ENCODE measurements at places on chromosomes 2 and 18.

GRCh38 chr2:241599615-241600014, 37.3 kb downstream of the THAP4 start:
- no peak for DNase-seq

DNA sequence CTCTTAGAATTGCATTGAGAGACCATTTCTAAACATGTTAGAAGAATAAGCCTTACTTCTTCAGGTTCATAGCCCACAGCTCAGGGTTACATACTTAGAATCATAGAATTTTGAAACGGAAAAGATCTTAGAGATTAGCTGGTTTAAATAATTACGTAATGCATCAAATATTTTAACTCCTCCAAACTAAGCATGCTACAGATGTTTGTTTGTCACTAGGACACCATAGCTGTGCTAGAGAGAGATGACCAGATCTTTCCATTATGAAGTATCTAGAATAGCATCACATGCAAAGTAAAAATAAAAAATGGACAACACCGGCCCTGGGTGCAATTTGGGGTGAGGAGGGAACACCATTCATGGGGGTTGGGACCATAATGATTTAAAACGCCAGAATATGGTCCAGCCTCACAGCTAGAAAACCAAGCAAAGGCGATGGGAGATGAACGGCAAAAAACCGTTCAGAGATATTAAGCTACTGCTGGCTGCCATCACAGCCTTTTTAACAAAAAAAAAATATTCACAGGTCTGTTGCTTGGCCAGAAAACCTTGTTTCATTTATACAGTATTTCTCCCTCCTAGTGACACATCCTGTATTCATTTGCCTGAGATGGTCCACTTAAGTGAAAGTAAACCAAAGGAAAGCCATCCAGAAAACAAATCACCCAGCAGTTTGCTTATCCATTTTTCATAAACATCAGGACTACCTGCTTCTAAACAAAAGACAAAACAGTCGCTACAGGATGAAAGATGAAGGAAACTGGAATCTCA, 94.2 kb downstream of the EPHA4 start:
- no peak for DNase-seq

GRCh38 chr18:74609535-74609934, 11.9 kb downstream of the ZNF407 start:
- DNase-seq: no peak

DNA sequence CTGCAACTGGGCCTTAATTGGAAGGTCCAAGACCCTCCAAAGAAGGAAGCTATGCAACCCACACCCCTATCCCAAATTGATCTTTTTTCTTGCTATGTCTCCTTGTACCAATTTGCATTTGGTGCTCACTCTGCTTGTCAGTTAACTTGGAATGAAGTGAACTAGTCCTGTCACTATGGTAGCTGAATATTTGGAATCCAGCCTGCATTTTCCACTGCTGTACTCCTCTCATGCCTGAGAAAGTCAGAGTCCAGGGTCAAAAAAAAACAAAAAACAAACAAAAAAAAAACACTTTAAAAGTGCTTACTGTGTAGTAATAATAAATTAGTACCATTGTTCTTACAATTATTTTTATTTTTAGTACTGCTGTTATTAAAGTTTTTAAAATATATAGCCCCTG, 462.8 kb upstream of the SLC8A1 start:
- no peak for DNase-seq

DNA sequence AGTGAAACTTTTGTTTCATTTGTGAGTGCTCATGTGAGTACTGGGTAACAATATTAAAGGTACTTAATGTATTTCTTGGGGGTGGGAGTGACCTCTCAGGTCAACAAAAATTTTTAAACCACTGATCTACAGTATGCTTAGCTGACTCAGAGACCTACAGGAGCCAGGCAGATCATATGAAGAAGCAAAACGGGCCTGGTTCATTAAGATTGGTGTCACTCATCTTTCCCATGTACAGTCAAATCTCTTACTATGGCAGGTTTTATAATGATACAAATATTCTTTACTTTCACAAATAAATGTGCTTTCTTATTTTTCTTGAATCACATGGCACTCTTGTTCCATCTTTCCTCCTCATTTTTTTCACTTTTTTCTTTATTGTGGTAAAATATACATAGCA, 7.7 kb upstream of the TMSB10 start:
- DNase-seq: no peak

GRCh38 chr2:234703258-234703657, 206.4 kb upstream of the ARL4C start:
- DNase-seq: no peak

DNA sequence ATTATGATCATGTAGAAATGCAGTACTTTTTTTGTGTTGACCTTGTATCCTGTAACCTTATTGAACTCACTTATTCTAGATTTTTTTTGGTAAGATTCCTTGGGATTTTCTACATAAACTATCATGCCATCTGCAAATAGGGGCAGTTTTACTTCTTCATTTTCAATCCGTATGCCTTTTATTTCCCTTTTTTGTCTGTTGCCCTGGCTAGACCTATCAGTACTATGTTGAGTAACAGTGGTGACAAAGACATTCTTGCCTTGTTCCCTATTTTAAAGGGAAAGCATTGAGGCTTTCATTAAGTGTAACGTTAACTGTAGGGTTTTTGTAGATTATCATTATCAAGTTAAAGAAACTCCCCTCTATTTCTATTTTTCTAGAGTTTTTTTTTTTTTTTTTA, 92.3 kb downstream of the LYPD1 start:
- no peak for DNase-seq

GRCh38 chr2:5748391-5748790, 56.2 kb downstream of the SOX11 start:
- DNase-seq: no peak

GRCh38 chr18:79829136-79829854, 31.6 kb downstream of the KCNG2 start:
- no peak for DNase-seq

DNA sequence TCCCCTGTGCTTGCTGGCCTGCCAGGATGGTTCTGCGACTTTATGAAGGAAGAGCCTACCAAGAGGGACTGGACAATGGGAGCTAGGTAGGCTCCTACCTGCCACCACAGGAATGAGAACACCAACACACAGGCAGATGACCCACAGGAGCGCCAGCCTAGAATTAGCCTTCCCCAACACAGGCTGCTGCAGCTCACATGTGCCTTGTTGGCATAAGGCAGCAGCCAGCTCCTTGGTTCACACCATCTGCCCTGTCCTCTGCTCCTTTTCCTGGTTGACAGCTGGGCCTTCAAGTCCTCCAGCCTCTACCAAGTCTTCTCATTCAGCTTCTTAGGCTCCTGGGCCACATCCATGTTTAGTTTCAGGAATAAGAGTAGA, 705.4 kb upstream of the RAB6C start:
- no peak for DNase-seq

DNA sequence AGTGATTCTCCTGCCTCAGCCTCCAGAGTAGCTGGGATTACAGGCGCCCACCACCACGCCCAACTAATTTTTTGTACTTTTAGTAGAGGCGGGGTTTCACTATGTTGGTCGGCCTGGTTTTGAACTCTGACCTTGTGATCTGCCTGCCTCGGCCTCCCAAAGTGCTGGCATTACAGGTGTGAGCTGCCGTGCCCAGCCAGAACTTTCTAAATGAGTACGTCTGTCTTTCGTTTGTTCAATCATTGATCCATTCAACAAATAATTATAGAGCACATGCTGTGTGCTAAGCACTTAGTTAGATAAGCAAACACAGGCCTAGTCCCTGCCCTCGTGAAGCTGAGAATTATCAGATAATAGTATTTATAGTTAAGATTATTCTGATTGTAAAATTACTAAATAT, 56.5 kb downstream of the TTC39C start:
- no peak for DNase-seq

DNA sequence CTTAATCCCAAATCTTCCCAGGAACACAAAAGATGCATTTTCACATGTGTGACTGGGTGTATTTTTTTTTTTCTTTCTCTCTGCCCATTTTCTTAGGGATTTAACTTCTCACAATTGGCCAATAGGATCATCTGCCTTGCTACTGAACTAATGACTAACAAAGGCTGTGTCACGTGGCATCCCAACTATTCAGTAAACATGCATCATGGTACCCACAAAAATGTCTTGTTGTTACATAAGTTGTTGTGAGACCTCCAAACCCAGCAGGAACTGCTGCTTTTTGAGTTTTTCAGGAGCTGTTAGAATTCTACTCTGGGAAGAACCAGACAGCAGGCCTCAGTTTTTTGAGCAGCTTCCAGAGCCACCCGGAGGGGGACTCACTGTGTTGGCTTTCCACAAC, 31.9 kb downstream of the GAD1 start:
- no peak for DNase-seq

GRCh38 chr2:177270531-177270930, 6.0 kb upstream of the NFE2L2 start:
- no peak for DNase-seq

- DNase-seq: no peak
Observed at GRCh38 chr2:146130290-146130689, 1610.4 kb upstream of the ZEB2 start.

DNA sequence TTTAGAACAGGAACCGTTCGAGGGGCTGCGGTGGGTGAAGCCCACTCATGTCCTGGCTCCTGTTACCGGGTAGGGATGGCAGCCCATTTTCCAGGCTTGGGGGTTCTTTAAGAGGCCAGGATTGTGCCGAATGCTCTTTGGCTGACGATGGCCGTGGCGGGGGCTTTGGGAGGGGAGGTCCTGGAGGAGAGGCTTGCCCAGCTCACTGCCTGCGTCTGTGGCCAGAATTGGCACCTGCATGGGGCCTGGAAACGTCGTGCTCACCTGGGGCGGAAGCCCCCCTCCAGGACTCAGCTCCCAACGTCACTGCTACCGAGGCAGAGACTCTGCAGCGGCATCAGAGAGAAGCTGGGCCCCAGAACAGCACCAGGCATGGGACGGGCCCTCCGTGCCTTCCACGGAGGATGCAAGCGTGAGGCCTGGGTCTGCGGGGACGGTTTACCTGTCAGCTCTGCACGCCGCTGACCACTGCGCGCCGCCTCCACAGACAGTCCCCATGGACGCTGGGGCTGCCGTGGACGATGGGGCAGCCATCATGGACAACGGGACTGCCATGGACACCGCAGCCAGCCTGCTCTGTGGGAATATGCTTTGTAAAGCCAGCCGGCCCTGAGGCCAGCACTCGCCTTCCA, 82.9 kb downstream of the NFATC1 start:
- no peak for DNase-seq

DNA sequence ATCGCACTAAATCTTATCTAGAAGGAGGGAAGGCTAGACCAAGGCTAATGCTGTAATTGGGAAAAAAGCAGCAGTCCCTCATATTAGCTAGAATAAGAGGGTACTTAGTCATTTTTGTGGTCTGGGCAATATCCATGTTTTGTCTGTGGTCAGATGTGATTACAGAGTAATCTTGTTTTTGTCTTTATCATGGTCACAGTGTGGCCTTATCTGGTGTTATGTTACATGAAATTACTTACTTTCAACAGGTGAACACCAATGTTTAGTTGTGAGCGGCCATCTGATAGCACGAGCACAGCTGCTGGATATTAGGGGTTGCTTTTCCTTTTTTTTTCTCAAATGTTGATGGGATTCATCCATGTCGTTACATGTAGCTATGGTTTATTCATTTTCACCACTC, 23.7 kb upstream of the PLEKHM3 start:
- no peak for DNase-seq

- DNase-seq: no peak
Observed at GRCh38 chr2:105761931-105762515, 17.3 kb downstream of the NCK2 start.

- DNase-seq: no peak
Observed at GRCh38 chr2:191682126-191682525, 4.2 kb downstream of the NABP1 start.

GRCh38 chr2:241984271-241984655, 114.7 kb downstream of the RTP5 start:
- DNase-seq: no peak

GRCh38 chr2:139652385-139652784, 872.2 kb upstream of the NXPH2 start:
- no peak for DNase-seq

GRCh38 chr2:62785810-62786597, 80.5 kb downstream of the EHBP1 start:
- DNase-seq: no peak

GRCh38 chr2:69721022-69721421, 20.9 kb upstream of the ANXA4 start:
- DNase-seq: no peak

DNA sequence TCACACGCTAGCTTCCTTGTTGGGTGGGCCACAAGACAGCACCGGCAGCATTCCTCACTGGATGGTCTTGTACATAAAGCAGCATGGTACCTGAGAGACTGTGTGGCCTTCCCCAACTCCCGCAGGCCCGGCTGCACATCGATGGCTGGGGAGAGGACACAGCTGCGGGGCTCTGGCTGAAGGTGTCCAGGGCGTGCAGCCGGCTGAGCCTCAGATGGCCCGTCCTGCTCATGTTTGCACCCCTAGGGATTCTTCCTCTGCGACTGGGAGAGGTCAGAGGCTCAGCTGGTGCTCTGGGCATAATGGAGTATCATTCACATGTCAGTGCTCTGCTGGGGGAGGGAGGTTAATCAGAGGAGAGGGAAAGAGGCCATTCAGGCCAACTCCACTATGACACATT, 207.9 kb downstream of the SEPTIN10 start:
- DNase-seq: no peak

- no peak for DNase-seq
Observed at GRCh38 chr2:240420206-240421104, 15.0 kb upstream of the GPC1 start.

DNA sequence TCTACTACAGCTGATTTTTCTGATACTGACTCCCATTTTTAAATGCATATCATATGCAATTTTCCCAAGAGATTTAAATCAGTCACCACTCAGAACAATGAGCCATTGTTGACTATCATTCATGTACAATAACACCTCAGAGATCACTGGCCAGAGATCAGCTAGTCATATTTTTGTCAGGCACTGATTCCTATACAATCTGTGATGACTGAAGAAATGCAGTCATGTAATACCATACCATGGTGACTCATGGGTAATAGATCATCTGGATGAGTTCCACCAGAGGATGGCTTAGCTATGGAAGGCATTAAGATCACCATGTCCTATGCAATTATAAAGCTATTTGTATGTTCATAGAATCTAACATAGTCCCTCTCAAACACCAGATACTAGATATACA, 285.7 kb upstream of the DCC start:
- no peak for DNase-seq

Data from activated T-helper 1 cell treated with anti-CD3 and anti-CD28 coated beads, Interleukin-2, amount 50 U/mL, for 16 hours (primary cell).